ENCODE measurements at places on chromosomes 11 and 22. TPM values are rescaled to one million over a fixed set of nuclear protein-coding genes. Genes with fewer than 3 reads are reported as not detected.

Gene MMP1
- 8.4 TPM for polyA plus RNA-seq

DNA sequence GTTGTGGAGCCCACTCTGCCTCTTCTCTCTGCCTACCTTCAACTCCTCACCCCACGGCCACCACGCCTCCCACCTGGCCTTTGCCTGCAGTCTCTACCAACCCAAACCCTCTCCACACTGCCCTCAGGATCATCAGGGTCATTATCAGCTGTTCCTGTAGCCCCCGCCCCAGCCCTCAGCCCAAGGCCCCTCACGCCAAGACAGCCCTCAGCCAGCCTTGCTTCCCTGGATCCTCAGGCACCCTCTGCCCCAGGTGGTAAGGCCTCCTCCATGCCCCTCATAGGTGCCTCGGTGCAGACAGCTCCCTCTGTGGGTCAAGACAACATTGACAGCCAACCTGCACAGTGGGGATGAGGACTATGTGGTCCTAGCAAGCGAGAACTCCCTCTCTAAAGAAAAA lies 1.7 kb downstream of the SBF1 start:
- no peak for DNase-seq

Gene GUCY1A2
- polyA plus RNA-seq, result 3.3 TPM

- DNase-seq, result no peak
Measured at GRCh38 chr11:113874581-113875233, 665 bp downstream of the USP28 start.

- no peak for DNase-seq
Measured at GRCh38 chr11:116533186-116533825, 239.5 kb downstream of the BUD13 start.

Gene HOATZ
- not detected for polyA plus RNA-seq

Gene VPREB1
- polyA plus RNA-seq, result not detected

- DNase-seq, result no peak
Measured at GRCh38 chr22:47678048-47678447, 915.6 kb downstream of the TBC1D22A start.

Gene CHADL
- 1.4 TPM for polyA plus RNA-seq

Gene EFCAB6
- polyA plus RNA-seq, result 0.59 TPM

GRCh38 chr11:59710136-59710847 lies 3.4 kb downstream of the OR10V1 start:
- no peak for DNase-seq

DNA sequence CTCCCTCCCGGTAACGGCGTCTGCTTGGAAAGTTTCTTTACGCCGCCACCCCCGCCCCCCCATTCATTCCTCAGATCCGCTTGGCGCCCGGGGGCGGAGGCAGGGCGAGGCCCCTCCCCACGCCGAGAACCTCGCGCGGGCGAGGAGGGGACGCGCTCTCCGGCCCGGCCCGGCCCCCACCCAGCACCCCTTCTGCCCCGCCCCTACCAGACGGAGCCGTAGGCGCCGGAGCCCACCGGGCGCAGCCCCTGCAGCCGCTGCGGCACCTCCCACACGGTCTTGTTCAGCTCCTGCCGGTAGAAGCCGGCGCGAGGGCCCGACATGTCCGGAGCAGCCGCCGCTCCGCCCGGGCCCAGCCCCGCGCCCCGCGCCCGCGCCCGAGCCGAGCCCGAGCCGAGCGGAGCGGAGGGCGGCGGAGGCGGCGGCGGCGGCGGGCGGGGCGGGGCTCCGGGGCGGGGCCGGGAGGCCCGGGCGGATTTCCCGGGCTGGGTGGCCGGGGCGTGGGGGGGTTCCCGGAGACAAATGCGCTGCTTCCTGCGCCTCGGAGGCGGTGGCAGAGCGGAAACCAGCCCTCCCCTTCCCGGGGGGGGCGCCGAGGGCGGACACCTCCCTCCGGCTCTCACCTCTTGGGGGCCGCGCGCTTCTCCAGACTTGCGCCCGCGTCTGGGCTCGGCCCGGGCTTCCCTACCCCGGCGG lies at the start of gene MAPK11:
Gene MAPK11 (minus strand): TSS at position 411 of the 696 bp plus-strand sequence. CDS start 88 bp downstream, at position 323.
- DNase-seq, result peak; percentile 53

Gene TBC1D10A
- polyA plus RNA-seq, result 39.9 TPM

- DNase-seq, result no peak
Measured at GRCh38 chr11:78808923-78809322, 234.3 kb upstream of the NARS2 start.

DNA sequence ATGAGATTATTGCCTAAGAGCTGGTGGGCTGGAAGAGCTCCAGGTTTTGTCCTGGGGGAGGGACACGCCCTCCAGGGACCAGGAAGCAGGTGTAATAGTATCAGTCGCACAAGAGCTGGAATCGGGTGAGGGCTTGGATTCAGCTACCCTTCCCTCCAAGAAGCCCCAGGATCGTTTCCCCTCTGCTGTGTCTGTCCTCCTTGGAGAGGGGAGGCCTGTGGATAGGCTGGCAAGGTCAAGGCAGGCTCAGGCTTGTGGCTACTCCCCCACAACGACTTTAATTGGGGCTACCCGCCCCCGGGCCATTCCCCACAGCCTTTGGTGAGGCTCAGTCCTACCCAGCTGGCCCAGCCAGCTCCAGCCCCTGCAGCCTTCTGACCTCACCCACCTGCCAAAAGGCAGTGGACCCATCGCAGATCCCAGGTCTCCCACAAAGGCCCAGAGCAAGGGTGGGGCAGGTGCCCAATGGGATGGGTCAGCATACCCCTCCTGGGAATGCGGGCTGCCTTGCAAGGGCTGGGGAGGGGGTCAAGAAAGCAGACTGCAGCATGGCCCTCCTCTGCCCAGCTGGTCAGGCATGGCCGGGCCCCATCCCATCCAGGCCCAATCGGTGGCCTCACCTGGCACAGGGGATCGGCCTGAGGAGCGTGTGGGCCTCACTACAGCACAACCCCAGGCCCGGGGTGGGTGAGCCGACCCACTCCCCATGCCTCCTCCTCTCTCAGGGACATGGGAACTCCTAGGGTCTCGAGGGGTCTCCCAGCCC lies 1.0 kb downstream of the CTSD start:
- peak; percentile 71 for DNase-seq

GRCh38 chr11:63813563-63814382 lies 517 bp downstream of the SPINDOC start:
- peak; percentile 63 for DNase-seq

Gene STK33
- 6.5 TPM for polyA plus RNA-seq

- DNase-seq, result no peak
Measured at GRCh38 chr11:94638301-94638901, 71.2 kb downstream of the PIWIL4 start.

Gene ST13
- polyA plus RNA-seq, result 206 TPM

DNA sequence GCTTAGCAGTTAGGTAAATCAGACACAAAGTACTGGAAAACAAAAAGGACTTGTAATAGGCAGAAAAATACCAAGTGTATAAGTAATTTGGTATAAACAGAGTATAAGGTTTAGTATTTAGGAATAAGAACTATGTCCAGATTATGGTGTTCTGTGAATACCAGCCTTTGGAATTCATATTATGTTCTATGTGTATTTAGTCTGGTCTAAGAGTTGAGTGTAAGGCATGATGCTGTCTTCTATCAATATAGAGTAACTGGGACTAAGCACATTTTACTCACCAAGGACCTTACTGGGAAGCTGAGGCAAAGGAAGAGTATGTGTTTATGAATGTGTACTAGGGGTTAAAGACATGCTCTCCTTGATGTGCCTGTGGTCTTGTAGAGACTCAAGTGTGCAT lies 9.5 kb downstream of the SDHD start:
- DNase-seq, result no peak

DNA sequence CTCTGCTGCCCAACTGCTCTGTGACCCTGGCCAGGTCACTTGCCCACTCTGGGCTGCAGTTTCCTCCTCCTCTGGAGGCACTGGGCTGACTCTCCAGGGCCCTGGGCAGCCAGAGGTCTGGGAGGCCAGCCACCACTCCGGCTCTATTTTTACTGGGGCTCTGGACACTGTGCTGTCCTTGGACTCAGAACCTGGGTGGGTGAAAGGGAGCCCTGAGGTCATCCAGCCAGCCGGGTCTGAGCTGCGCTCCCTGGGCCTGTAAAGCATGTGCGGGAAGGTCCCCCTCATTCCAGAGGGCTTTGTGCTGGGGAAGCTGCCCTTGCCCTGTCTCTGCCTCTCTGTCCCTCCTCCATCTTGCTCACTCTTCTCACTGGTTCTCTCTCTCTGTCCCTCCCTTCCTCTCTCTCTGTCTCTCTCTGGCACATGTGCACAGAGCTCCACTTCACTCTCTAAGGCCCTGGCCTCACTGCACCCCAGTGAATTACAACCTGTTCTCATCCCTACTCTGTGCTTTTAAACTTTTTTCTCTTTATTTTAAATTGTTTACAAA lies 24.6 kb downstream of the MB start:
- no peak for DNase-seq

DNA sequence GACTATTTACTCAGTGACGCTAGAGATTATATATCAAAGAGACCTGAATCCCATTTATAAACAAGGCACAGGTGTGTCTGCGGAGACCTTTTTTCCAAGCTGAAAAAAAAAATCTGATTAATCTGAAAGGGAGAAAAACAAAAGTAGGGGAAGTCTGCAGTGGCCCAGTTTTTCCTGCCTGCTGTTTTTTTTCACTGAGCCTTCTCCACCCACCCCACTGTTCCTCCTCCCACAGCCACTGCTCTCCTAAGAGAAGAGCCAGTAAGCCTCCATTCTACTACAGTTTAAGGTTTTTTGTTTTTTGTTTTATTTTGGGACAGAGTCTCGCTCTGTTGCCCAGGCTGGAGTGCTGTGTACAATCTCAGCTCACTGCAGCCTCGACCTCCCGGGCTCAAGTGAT lies 18.4 kb downstream of the ARFGAP2 start:
- no peak for DNase-seq

DNA sequence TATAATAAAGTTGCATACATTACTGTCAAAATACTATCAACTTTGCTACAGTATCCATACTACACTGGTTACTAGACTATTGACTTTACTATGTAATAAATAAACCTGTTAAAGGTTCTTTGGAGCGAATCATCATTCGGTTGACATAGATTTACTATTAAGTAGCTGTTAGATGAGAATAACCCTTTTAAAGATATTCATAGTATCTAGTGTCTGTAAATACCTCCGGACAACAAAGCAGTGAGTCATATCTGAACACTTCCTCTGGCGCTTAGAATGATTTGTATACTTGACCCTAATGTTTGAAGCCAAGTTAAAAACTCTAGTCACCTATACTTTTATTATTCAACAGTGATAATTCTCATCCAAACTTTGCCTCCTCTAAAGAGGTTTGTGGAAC lies 84.7 kb downstream of the MSANTD4 start:
- DNase-seq, result no peak

DNA sequence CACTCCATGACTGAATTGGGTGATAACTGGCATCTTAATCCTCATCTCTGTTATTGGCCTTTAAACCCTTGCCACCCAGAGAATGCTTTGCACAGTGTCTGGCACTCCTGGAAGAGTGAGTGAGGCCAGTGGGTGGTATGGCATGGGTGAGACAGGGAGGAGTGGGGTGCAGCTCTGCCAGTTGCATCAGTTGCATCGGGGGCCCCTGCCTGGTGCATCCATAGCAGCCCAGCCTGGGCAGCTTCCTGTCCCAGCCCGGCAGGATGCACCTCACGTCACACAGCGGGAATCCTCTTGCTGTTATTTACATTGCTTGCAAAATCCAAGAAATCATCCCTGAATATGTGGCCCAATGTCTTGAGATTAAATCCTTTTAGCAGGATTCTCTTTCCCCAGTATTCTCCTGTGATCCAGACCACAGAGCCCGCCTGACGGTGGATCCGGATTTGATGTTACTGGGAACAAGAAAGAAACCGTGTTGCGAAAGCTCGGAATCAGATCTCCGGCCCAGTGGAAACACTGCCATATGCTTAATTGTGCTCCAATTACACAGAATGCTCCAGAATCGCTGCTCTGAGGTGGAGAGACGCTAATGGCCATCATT lies 37.6 kb upstream of the MN1 start:
- no peak for DNase-seq

DNA sequence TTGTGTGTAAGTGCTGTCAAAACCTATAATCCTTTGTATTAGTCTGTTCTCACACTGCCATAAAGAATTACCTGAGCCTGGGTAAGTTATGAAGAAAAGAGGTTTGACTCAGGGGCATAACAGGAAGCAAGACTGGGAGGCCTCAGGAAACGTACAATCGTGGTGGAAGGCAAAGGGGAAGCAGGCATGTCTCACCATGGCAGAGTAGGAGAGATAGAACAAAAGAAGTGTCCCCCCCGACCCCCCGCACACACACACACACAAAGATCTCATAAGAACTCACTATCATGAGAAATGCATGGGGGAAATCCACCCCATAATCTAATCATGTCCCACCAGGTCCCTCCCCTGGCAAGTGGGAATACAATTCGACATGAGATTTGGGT lies 2.3 kb upstream of the USP28 start:
- no peak for DNase-seq

Gene LMO2
- 5.5 TPM for polyA plus RNA-seq

GRCh38 chr11:134645576-134645975 lies 233.5 kb upstream of the B3GAT1 start:
- DNase-seq, result no peak

Gene C11orf97
- 0.59 TPM for polyA plus RNA-seq

DNA sequence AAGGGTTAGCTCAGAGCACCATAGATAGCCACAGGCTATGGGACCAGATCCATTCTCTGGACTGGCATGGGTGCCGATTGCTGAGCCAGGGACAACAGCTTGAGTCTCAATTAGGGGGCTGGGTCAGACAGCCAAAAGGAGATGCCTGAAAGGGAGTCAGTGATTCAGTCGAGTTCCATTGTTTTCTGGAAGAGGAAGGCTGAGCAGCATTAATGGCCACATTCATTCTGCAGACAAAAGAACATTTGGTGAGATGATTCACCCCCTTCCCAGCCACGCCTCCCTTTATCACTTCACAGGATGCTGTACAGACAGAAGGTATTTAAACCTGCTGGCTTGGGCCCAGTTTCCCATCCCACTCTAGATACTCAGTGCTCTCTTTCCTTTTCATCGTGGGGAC lies 131.9 kb downstream of the ADAMTS15 start:
- DNase-seq, result no peak

DNA sequence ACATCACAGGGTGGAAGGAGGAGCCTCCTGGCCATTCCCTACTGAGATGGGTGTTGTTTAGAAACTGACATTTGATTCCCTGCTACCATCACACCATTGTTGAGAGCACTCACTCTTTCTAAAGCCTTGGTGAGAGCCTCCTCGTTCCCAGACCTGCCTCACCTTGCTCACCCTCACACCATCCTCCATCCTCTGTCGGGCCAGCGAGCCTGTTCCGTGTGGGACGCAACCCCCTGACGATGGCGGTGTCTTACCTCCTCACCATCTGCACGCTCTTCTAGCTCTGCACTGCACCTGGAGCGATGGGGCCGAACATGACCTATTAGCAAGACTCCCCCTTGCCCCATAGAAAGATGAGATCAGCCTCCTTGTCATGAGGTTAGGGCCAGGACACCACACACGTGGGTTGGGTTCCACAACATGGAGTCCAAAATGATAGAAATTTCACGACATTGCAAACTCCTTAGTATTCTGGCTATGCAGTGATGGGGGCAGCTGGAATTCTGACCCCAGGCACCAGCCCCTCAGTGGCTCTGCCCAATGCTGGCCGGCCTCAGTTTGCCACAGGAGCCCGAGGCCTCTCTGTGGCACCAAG lies 1017.9 kb downstream of the TBC1D22A start:
- DNase-seq, result no peak

- DNase-seq, result no peak
Measured at GRCh38 chr22:43992331-43992821, 31.7 kb upstream of the PARVB start.

Gene OR4D5
- polyA plus RNA-seq, result not detected

GRCh38 chr11:106461839-106462545 lies 384.5 kb downstream of the AASDHPPT start:
- DNase-seq, result no peak

Gene RIMBP3B
- polyA plus RNA-seq, result 0.02 TPM

- no peak for DNase-seq
Measured at GRCh38 chr11:69512136-69512535, 30.7 kb downstream of the LINC01488 start.

GRCh38 chr11:34364102-34364501 lies 6.3 kb upstream of the ABTB2 start:
- no peak for DNase-seq

GRCh38 chr11:45525393-45525792 lies 140.0 kb downstream of the CHST1 start:
- peak; percentile 40 for DNase-seq

Data from hepatocyte (in vitro differentiated cells).